Hypothalamus (tissue), 51 donors: ENCODE measurements at places on chromosomes 13 and 19.

GRCh38 chr19:51695702-51696315, 2.7 kb downstream of the SPACA6 start:
- no peak for DNase-seq

DNA sequence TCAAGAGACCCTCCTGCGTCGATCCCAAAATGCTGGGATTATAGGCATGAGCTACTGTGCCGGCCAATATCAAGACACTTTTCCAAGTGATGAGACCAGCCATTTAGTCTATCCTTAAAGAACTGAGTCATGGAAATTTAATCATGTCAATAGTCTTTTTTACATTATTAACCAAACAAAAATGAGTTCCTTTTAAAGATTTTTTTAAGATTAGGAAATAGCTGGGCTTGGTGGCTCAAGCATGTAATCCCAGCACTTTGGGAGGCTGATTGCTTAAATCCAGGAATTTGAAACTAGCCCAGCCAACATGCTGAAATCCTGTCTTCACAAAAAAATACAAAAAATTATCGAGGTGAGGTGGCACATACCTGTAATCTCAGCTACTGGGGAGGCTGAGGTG, 16.7 kb upstream of the ZNF564 start:
- DNase-seq, result no peak

DNA sequence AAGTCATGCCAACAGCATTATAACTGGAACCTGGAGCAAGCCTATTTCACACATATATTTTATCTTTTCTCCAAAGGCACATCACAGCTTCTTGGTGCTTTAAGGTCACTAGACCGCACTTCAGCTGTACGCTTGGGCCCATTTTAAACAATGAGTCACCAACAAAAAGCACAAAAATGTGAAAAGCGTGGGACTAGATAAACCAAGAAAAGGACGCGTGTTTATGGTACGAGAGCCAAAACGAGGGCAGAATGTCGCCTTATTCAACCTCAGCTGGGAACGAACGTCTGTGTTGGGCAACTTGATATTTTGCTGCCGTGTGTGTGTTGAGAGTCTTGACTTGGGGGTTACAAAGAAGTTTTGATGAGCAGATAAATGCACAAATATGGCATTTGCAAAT, 9.2 kb upstream of the EHD2 start:
- DNase-seq, result no peak

GRCh38 chr13:30147421-30147820, 159.9 kb downstream of the KATNAL1 start:
- DNase-seq, result no peak

DNA sequence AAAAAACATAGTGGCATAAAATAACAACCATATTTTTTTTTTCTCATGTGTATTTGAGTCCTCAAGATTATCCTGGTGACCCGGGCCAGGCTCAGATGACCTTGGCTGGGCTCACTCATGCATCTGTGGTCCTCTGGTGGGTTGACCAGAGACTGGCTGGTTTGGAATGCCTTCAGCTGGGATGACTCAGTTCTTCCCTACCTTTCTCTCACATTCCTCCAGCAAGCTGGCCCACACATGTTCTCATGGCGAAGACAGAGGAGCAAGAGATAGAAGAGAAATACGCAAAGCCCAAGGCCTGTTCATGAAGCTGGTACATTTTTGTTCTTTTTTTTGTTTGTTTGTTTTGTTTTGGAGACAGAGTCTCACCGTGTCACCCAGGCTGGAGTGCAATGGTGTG, 14.3 kb upstream of the ZNF541 start:
- no peak for DNase-seq

- DNase-seq, result peak; percentile 62
Measured at GRCh38 chr19:48480558-48481500, 11.7 kb downstream of the CYTH2 start.

GRCh38 chr13:39350461-39350881, 252.5 kb downstream of the LHFPL6 start:
- DNase-seq, result no peak

DNA sequence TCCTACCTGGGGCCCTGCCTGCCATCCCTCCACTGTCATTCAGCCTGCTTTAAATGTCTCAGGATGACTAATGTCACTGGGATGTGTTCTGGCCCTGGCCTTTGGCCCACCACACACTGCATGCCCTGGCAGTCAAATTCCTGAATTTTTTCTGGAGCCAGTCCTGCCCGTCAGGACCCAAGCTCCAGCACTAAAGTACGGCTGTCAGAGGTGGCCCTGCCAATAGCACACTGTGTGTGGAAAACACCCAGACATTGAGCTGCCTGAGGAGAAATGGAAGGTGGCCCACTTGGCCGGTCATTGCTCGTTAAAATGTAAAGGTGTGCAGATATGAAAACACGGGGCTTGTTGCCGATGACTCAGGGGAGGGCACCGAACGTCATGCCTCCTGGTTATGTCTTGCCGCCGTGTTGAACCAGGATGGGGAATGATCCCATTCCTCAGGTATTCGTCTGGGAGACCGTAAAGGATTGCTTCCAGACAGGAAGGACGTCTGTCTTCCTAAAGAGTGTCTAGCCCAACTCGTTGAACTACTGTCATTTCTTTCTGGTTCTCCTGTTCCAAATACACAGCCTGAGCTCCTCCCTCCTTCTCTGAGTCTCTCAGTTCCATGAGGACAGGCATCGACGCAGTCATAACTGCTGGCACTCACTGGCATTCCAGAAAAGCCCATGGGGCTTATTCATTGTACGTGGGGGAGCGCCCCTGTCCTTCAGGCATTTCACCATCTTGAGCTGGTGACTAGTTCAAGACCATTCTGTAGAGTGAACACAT, 40.6 kb downstream of the COL4A2 start:
- no peak for DNase-seq

- no peak for DNase-seq
Measured at GRCh38 chr19:40244579-40245317, 18.3 kb upstream of the CCNP start.

GRCh38 chr19:17405250-17406045, at the start of gene BST2:
BST2 (minus strand) TSS chr19:17405630; CDS start chr19:17405575, 55 bp downstream.
- DNase-seq, result no peak

GRCh38 chr13:50635504-50635903, 208.0 kb downstream of the DLEU7 start:
- DNase-seq, result no peak

DNA sequence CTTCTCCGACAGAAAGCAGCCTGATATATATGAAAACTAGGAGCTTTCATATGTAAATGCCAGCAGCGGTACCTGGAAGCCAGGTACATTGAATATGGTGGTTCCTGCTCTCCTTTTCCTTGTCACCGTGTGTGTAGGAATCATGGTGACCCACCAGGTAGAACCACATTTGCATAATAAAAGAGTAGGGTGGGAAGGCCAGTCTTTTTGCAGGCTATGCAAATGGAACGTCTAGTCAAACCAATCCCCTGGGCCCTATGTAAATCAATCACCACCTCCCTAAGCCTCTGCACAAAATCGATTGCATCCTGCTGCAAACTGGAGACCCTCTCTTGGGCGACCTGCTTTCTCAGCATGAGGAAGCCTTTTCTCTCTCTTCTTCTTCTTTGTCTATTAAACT, 22.2 kb upstream of the ZNF181 start:
- no peak for DNase-seq

DNA sequence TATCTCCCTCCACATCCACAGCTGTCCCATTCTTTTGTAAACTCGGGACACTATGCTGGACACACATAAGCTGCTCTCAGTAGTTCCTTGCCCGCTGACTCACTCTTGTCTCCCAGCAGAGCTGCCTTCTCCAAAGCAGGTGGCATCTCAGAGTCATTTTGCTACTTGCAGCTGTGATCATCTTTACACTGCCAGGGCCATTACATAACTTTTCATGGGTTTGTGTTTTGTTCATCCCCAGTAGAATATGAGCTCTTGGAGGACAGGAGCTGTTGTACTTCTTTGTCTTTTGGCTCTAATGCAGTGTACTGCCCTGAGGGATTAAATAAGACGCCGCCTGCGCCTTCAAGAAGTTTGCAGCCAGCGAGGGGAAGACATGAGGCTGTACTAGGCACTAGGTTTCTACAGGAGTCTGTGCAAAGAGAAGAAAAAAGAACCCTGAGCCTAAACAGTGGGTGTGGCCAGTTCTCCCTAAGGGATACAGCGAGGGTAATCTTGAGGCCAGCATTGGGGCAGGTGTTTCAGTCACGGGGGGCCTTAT, 40.8 kb upstream of the GPR183 start:
- no peak for DNase-seq

- DNase-seq, result no peak
Measured at GRCh38 chr13:29883941-29884518, 33.6 kb upstream of the UBL3 start.

- no peak for DNase-seq
Measured at GRCh38 chr13:68232351-68233130, 1002.4 kb upstream of the PCDH9 start.

- no peak for DNase-seq
Measured at GRCh38 chr13:20457670-20458069, 68.0 kb downstream of the CRYL1 start.

DNA sequence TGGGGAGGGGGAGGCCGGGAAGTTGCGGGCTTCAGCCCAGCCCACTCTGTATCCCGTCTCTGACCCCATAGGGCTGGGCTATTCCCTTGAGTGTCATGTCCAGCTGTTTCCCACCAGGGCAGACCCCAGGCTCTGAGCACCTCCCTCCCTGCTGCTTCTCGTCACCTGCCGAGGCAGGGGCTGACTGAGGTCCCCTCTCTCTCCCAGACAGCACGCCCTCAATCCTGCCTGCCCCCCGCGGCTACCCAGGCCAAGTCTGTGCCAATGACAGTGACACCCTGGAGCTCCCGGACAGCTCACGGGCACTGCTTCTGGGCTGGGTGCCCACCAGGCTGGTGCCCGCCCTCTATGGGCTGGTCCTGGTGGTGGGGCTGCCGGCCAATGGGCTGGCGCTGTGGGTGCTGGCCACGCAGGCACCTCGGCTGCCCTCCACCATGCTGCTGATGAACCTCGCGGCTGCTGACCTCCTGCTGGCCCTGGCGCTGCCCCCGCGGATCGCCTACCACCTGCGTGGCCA, 625 bp downstream of the F2RL3 start:
- DNase-seq, result no peak

GRCh38 chr13:93344048-93344705, 117.6 kb downstream of the GPC6 start:
- no peak for DNase-seq

DNA sequence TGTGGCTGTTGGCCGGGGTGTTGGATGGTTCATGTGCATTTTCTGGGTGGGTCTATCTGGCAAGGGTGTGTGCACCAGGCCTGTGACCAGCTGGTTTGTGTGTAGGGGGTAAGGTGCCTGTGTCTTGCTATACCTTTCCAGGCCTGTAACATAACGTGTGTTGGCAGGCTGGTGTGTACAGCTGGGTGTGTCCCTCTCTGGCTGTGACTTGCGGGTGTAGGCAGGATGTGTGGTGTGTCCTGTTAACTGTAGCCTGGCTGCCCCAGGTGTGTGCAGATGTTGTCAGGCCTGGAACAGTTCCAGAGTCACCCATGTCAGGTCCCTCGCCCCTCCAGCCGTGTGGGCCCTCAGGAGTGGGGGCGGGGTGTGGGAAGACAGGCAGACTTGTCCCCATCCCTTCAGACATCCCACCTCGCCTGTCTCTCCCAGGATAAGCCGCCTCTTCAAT, 9.8 kb downstream of the KCTD15 start:
- no peak for DNase-seq

GRCh38 chr13:76954538-76954937, 6.2 kb downstream of the ACOD1 start:
- DNase-seq, result no peak

DNA sequence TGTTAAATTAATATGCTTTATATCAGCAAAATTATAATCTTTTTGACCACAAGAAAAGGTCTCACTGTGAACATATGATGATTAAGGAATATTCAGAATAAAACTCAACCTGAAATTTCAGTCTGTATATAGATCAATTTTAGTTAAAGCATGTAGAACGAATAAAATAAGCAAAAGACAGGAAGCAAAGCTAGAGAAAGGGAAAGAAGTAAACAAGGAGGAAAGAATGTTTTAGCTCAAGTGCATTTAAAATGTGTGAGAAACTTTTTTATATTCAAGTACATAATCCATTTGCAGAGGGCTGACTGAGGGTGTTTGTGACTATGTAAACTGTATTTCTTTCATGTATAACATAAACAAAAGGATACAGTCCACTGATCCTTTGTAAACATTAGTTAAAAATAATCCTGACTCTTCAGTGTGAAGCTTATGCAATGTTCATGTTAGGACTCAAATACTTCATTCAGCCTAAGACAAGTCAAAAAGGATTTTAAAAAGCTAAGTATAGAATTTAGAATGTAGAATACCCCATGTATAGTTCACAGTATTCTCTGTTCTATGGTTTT, 472.1 kb downstream of the DIAPH3 start:
- no peak for DNase-seq

- no peak for DNase-seq
Measured at GRCh38 chr19:12668932-12669269, 2.3 kb downstream of the WDR83 start.

DNA sequence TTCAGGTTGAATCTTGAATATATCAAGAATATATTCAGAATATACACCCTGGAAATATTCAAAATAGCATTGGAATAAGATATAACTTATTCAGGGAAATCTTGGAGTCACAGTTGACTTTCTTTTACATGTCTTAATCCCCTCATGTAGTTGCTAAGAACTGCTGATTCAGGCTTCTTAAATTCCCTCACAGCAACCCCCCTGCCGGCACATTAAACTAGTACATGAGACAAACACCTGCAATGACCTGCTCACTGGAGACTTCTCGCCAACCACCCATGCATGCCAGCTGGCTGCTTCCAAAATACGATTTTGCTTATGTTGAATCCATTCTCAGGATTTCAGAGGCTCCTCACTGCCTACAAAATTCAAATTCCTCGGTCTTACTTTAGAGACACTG, 997.1 kb downstream of the EFNB2 start:
- DNase-seq, result no peak

DNA sequence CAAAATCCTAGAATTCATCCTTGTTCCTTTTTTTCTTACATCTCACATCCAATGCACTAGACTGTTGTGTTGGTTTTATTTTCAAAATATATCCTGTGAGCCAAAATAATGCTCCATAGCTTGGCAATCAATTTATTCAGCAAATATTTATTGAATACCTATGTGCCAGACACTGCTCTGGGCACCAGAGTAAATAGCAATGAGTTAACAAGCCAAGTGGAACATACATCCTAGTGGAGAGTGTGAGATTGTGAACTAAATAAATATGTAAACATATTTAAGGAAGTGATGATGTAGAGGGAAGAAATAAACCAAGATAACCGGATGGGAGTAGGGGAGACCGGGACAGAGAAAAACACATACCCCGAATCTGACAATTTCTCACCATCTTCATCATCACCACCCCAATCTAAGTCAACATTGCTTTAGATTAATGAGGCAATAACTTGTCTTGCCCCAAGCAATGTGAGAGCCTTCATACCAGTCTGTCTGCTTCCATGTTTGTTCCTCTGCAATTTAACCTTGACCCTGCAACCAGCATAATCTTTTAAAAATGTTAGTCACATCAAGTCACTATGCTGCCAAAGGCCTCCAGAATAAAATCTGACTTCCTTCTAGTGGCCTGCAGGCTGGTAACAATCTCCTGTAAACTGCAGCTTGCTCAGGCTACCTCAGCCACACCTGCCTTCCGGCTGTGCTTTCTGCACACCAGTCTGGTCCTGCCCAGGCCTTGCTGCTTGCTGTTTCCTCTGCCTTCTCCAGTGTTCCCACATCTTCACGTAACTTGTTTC, 199.2 kb downstream of the DLEU7 start:
- no peak for DNase-seq
